Airway epithelial cell (primary cell): ENCODE measurements at places on chromosomes 3 and 15. TPM values are rescaled to one million over a fixed set of nuclear protein-coding genes. Genes with fewer than 3 reads are reported as not detected.

PYGO1 gene
- total RNA-seq, result 0.33 and 0.49 TPM in 2 replicates

CLDN18 gene
- not detected in 2 replicates for total RNA-seq

ACAD9 gene
- 27.6 and 37.7 TPM in 2 replicates for total RNA-seq

CACNA2D3 gene
- total RNA-seq, result 0.14 and 0.35 TPM in 2 replicates

C2CD4B gene
- total RNA-seq, result 0.56 TPM in 1 of 2 replicates, not detected in the other

MYLK gene
- total RNA-seq, result 4.4 and 6.5 TPM in 2 replicates

CRYGS gene
- total RNA-seq, result 0.23 and 0.99 TPM in 2 replicates

EOMES gene
- total RNA-seq, result not detected in 2 replicates

ITIH1 gene
- total RNA-seq, result not detected in 2 replicates

CPB1 gene
- not detected in 2 replicates for total RNA-seq

HAPLN3 gene
- total RNA-seq, result 7.3 and 7.8 TPM in 2 replicates
